ENCODE measurements at places on chromosomes 13 and 19.

GRCh38 chr13:52371736-52372247 is 34.2 kb downstream of the THSD1 start:
- DNase-seq: no peak

GRCh38 chr13:104823709-104824108 is 1711.8 kb downstream of the EFNB2 start:
- no peak for DNase-seq

DNA sequence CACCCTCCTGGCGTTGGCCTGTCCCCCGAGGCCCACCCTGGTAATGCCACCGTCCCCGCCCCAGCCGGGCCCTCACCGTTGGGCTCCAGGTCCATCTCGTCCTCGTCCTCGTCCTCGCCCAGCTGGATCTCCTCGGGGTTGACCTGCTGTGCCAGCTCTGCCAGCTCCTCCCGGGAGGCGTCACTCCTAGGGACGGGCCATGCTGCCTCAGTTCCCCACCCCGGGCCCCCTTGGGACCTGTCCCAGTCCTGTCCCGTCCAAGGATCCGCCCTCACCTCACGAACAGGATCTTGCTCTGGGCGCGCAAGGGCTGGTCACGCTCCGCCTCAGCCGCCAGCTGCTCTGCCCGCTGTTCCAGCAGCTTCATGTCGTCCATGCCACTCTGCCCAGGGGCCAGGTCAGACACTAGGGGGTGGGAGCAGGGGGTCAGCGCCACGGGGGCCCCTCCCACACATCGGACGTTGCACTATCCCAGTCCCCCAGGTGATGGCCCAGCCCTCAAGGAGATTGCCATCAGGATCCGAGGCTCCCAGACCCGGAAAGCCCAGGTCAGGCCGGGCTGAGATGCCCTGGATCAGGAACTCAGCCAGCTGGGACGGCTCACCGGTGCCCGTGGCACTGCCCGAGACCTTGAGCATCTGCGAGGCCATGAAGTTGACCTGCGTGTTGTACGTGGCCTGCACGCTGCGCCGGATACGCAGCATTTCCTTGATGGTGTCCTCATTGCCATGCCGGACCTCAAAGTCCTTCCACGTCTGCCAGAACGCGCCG is 9.5 kb downstream of the XAB2 start:
- DNase-seq: no peak

DNA sequence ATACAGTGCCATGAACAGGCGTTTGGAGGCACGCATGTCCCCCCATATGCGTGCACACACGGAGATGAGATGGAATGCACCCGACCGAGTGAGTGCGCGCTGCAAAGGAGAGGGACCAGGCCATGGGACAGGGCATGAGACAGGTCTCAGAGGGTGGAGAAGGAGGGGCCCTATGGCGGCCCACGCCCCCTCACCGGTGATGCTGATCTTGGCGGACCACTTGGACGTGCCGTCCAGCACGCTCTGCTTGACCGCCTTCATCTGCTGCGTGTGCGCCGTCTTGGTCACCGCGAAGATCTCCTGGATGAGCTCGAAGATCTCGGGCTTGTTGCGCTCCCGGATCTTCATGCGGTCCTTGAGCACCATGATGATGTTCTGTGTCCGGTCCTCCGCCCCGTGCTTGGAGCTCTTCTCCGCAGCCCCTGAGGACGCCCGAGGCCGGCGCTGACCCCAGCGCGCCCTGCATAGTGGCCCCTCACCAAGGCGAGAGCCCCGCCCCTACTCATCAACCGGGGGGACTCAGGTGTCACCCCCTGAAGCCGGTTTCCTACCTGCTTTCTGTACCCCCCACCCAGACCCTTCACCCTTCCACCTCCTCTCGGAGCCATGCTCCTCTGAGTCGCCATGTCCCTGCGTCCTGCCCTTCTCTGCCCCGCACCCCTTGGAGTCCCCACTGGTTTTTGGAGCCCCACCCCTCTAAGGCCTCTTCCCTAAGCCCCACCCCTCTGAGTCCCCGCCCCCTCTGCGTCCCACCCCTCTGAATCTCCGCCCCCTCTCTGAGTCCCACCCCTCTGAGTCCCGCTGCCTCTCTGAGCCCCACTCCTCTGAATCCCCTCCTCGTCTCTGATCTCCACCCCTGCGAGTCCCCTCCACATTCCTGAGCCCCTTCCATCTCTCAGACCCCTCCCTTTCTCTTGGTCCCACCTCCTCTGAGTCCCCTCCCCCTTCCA is 40.8 kb downstream of the UNC13A start:
- no peak for DNase-seq

- DNase-seq: no peak
Measured at GRCh38 chr19:54391589-54392061, 23.6 kb upstream of the TTYH1 start.

- no peak for DNase-seq
Measured at GRCh38 chr13:37069597-37070103, 10.2 kb upstream of the SUPT20H start.

- no peak for DNase-seq
Measured at GRCh38 chr13:33787051-33787591, 30.8 kb upstream of the RFC3 start.

DNA sequence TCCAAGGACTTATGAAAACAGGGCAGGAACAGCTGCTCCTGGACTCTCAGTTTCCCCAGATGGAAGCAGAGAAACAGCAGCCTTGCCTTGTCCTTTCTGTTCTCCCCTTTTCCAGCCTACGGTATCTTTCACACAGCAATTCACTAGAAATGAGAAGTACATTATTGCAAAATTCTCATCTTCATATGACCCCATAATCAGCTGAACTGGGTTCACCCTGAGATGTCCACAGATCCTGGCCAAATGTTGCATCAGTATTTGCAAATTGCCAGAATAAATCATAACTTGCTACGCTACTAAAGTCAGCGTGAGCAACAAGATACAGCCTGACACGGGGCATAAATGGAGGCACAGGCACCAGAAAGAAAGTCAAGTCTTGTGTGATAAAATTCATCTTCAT is 16.1 kb downstream of the VSTM1 start:
- DNase-seq: no peak
